ENCODE measurements at places on chromosomes 1 and 21. TPM values are rescaled to one million over a fixed set of nuclear protein-coding genes. Genes with fewer than 3 reads are reported as not detected.

The GSTM5 gene
- 9.4 TPM for total RNA-seq

DNA sequence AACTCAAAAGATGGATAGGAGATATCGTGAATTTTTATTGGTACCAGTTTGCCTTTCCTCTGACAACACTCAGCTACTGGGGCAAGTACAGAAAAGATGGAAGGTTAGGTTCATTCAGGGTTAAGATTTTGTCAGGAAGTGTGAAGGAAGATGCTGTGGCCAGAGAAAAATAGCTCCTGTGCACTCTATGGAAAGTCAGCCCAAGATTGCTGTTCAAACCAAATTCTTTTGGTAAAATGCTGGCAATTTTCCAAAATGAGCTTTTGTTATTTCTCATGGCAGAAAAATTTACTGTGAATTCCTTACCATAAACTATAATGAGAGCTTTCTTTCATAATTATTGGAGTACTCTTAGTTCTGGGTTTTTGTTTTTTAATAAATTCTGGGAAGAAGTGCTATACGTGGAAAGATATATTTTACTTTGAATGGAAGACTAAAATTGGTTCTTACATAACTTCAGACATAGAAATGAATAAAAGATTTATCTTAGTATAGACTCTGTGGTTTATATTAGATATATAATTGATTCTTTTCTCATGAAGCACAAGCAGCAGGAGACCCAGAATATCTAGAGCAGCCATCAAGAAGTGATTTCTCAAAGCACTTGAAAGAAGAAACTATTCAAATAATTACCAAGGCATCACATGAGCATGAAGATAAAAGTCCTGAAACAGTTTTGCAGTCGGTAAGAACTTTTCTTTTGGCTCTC is 112.2 kb downstream of the USP25 start:
- H3K27ac ChIP-seq, result no peak overlapping the region
- peak; percentile 72 for DNase-seq
- peaks cover 5% of the 10 kb centered on the region for H3K36me3 ChIP-seq
- H3K4me3 ChIP-seq, result no peak overlapping the region
- H3K27me3 ChIP-seq, result no peaks in the 10 kb centered on the region
- peaks cover 12% of the 10 kb centered on the region for H3K4me1 ChIP-seq

DNA sequence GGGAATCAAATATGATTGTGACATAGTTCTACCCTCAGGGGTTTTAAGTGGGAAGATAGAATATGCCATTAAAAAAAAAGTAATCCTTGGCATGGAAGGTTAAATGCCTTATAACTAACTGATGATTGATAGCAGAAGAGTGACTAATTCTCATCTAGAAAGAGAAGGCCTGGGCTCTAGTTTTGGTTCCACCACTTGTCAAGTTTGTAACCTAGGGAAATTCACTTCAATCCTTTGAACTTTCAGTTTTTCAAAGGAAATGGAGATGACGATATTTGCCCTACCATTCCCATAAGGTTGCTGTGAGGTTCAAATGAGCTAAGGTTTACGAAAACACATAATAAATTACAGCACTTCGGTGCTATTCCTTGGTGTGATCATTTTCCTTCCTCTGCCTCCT is 88.5 kb downstream of the GPR88 start:
- DNase-seq, result no peak
- H3K4me1 ChIP-seq, result peaks cover 90% of the 10 kb centered on the region
- H3K4me3 ChIP-seq, result 0 out of 2 replicates have a peak overlapping the region, but pooled peaks have one; percentile 57
- peak overlapping the region; percentile 87 for H3K27ac ChIP-seq

The NCF2 gene
- total RNA-seq, result 1.8 TPM

- no peak overlapping the region for H3K4me3 ChIP-seq
- peaks cover 40% of the 10 kb centered on the region for H3K4me1 ChIP-seq
- H3K27ac ChIP-seq, result no peak overlapping the region
Measured at GRCh38 chr1:23469372-23469982, 14.5 kb downstream of the ASAP3 start.

The GRHL3 gene
- total RNA-seq, result not detected

- no peak for DNase-seq
- H3K4me1 ChIP-seq, result peaks cover 21% of the 10 kb centered on the region
- no peak overlapping the region for H3K4me3 ChIP-seq
Measured at GRCh38 chr1:165063181-165063965, 293.1 kb downstream of the LMX1A start.

The NTMT2 gene
- total RNA-seq, result not detected

GRCh38 chr1:63704443-63704842 is 69.4 kb upstream of the ROR1 start:
- peaks cover 25% of the 10 kb centered on the region for H3K27me3 ChIP-seq
- no peak overlapping the region for H3K27ac ChIP-seq

GRCh38 chr1:161678500-161678899 is 15.6 kb downstream of the FCGR2B start:
- no peak overlapping the region for H3K27ac ChIP-seq
- no peak overlapping the region for H3K4me3 ChIP-seq
- peaks cover 16% of the 10 kb centered on the region for H3K27me3 ChIP-seq
- DNase-seq, result no peak
- peaks cover 4% of the 10 kb centered on the region for H3K4me1 ChIP-seq

The CD48 gene
- total RNA-seq, result not detected

DNA sequence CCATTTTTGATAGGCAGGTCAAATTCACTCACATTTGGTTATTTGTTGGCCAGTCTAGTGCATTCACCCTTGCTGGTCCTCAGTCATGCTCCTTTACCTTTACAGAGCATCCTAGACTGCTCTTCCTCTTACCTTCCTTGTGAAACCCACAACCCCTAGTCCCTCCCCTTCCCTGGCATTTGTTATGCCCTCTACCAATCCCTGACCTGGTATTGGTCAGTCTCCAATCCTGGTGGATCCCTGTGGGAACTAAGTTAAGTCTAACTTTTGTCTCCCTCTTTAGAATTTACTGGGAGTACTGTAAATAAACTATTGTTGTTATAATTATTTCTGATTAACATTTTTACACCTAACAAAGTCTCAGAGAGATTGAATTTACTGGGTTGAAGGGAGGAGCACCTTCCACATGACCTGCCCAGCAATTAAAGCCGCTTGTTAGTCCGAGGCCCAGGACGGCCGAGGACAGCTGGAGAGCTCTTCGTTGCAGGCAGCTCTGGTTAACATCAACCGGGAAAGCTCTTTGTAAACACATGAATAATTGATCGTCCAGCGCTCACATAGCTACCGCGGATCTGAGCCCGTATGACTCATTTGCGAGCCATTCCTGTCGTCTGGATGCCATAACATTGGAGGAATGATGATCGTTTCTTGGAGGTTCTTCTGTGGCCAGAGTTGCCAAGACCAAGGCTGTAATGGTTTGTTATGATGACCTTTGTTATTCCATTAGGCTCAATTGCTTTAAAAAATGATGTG is 31.9 kb downstream of the MTARC1 start:
- peak; percentile 95 for DNase-seq
- H3K27ac ChIP-seq, result peak overlapping the region; percentile 79
- peaks cover 5% of the 10 kb centered on the region for H3K27me3 ChIP-seq
- 0 out of 2 replicates have a peak, but pooled peaks cover 5% of the 10 kb centered on the region for H3K36me3 ChIP-seq
- H3K4me1 ChIP-seq, result peaks cover 36% of the 10 kb centered on the region

The PROK1 gene
- not detected for total RNA-seq

DNA sequence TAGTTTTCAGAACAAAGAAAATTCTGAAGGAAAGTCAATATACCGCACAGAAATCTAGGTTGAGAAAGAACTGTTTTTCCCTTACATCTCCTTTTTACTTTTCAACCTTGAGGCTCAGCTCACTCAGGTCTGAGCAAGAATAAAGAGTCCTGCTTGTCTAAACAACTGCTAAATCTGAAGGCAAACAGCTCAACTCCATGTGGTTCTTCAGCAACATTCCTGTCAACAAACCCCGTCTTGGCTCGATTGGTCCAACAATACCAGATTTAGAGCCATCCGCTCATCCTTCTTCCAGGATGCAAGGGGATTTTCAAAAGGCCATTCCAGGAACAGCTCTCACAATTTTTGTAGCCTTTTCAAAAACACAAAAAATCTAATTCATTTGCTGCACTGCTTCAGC is 119.8 kb downstream of the HLCS start:
- DNase-seq, result no peak
- peak overlapping the region; percentile 57 for H3K4me3 ChIP-seq
- H3K36me3 ChIP-seq, result no peaks in the 10 kb centered on the region
- peaks cover 40% of the 10 kb centered on the region for H3K4me1 ChIP-seq

The TRIM62 gene
- total RNA-seq, result 6.8 TPM

The SPRR2B gene
- not detected for total RNA-seq

GRCh38 chr1:38133756-38134155 is 87.2 kb upstream of the POU3F1 start:
- no peak overlapping the region for H3K27ac ChIP-seq
- no peak for DNase-seq
- H3K4me3 ChIP-seq, result no peak overlapping the region
- no peaks in the 10 kb centered on the region for H3K36me3 ChIP-seq
- peaks cover 26% of the 10 kb centered on the region for H3K4me1 ChIP-seq

The PDZK1IP1 gene
- total RNA-seq, result not detected

DNA sequence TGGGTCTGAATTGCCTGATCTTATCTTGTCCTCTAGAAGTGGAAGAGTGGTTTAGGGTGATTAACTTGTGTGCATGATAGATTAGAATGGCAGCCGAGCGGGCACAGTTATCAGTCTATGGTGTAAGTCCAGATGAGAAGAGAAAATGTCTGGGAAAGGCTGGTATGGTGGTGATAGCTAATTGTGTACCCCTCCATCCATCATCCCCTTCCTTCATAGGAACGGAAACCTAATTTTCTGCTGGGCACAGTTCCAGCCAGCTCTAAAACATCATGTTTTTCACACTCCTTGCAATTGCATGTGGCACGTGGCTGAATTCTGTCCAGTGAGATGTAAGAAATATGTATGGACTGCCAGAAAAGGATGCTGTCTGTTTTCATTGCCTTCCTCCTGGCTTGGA is 40.9 kb upstream of the ZP4 start:
- H3K4me3 ChIP-seq, result no peak overlapping the region
- no peak for DNase-seq
- H3K27me3 ChIP-seq, result no peaks in the 10 kb centered on the region

- DNase-seq, result no peak
- no peaks in the 10 kb centered on the region for H3K36me3 ChIP-seq
- H3K4me1 ChIP-seq, result peaks cover 42% of the 10 kb centered on the region
- no peaks in the 10 kb centered on the region for H3K27me3 ChIP-seq
- H3K4me3 ChIP-seq, result no peak overlapping the region
- no peak overlapping the region for H3K27ac ChIP-seq
Measured at GRCh38 chr1:41872074-41872473, 46.6 kb downstream of the HIVEP3 start.

- H3K4me1 ChIP-seq, result peaks cover 12% of the 10 kb centered on the region
- no peak overlapping the region for H3K27ac ChIP-seq
- no peak for DNase-seq
- peaks cover 63% of the 10 kb centered on the region for H3K27me3 ChIP-seq
- no peaks in the 10 kb centered on the region for H3K36me3 ChIP-seq
Measured at GRCh38 chr1:25617625-25618432, 1.2 kb downstream of the MAN1C1 start.

DNA sequence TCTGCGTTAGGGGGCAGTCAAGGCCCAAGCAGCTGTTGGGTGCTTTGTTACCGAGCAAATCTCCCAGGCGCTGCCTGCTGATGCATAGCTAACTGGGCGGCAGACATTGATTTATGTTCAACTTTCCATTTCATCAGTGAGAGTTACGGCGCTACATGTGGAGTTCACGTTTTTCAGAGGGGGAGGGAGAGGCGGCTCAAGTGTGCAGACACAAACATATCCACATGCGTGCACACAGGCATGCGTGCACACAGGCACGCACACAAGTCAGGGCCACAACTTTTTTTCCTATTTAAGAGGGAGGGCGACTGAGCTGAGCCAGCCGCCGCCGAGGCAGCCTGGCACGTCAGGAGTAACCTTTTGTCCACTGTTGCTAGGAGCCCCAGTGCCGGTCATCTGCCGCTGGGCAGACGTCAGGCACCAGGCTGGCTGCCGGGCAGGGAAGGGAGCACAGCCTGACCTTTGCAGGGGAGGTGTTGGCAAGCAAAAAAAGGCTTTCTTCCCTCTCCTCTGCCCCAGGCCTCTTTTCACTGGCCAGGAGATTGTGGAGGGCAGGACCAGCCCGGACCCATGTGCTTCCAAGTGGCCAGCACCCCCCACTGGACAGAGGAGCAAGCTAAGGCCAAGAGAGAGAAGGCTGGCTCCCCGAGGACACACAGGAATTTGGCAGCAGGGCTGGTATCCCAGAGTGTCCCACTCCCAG is 73.3 kb downstream of the MRPL37 start:
- peak overlapping the region; percentile 97 for H3K27ac ChIP-seq
- DNase-seq, result peak; percentile 90
- H3K4me1 ChIP-seq, result peaks cover 57% of the 10 kb centered on the region
- H3K27me3 ChIP-seq, result peaks cover 5% of the 10 kb centered on the region
- H3K4me3 ChIP-seq, result peak overlapping the region; percentile 77

GRCh38 chr1:19764848-19765247 is 34.9 kb downstream of the TMCO4 start:
- H3K36me3 ChIP-seq, result peaks cover 27% of the 10 kb centered on the region
- peak overlapping the region; percentile 50 for H3K4me3 ChIP-seq
- no peak for DNase-seq
- H3K27me3 ChIP-seq, result no peaks in the 10 kb centered on the region

DNA sequence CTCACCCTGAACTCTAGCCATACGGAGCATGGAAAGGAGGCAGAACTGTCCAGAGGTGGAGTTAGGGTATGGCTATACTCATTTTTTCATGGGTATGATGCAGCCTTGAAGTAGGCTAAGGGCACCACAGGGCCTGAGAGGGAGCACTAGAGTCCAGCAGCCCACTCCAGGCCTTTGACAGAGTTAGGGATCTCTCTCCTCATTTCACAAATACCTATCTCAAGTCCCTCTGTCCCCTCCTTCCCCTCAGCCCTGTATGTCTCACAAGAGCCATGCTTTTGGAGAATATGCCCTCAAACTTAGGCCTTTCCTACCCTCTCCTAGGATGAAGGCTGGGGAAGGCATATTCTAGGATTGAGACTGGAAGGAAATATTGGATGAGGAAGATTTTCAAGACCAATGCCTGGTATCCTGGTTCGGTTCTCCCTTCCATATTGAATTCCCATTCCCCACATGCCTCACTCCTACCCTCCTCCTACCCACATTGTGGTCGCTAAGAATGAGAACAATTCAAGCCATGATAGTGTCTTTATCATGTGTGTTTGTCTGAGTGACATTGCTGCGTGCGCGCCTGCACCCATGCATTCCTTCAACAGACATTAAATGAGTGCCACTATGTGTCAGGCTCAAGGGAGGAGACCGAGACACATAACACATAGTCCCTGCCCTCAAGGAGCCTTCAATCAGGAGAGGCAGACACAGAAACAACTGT is 2.6 kb upstream of the NECTIN4 start:
- no peak overlapping the region for H3K4me3 ChIP-seq
- DNase-seq, result no peak
- H3K4me1 ChIP-seq, result peaks cover 49% of the 10 kb centered on the region
- H3K27me3 ChIP-seq, result peaks cover 2% of the 10 kb centered on the region

GRCh38 chr1:82390627-82391026 is 589.9 kb downstream of the ADGRL2 start:
- no peak overlapping the region for H3K27ac ChIP-seq
- no peaks in the 10 kb centered on the region for H3K27me3 ChIP-seq
- H3K4me1 ChIP-seq, result no peaks in the 10 kb centered on the region
- no peak for DNase-seq

The FAM131C gene
- 0.42 TPM for total RNA-seq

Data from HFFc6 (cell line).